ENCODE measurements at places on chromosomes 3 and 15.

GRCh38 chr15:101613130-101614000, 38.8 kb downstream of the TM2D3 start:
- no peak for DNase-seq

DNA sequence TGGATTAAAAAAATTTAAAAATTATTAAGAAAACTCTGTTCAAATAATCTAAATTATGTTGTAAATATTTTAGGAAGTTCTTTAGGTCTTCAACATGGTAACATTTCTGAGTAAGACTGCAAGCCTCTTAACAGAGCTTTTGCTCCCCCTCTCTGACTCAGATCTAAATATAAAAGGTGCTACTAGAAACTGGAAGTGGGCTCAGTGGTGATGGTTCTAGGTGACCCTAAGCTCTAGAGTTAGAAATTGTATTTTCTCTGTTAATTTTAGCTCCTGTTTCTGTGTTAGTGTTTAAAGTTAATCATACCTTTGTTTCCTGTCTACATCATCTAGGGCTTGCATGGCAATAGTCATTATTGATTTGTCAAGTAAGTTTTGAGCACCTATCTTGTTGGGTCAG, 159.9 kb upstream of the MEIS2 start:
- no peak for DNase-seq

GRCh38 chr3:44077267-44077666, 164.4 kb upstream of the TOPAZ1 start:
- no peak for DNase-seq

DNA sequence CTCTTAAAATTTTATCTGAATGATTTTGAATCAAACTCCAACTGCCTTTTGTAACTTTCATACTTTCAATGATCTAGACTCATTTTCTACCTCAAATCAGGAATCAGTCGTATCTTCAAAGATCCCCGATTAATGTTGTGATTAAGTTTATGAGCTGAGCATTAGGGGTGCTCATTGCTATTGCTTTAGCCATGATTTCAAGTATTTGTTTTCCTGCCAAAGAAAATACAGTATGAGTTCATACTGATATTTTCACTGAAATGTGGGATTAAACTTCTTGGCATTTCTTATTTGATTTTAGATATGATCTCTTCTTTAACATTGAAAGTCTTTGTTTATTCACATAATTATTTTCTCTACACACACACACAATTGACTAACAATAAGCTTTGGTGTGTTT, 785.6 kb downstream of the NTRK3 start:
- DNase-seq = no peak

DNA sequence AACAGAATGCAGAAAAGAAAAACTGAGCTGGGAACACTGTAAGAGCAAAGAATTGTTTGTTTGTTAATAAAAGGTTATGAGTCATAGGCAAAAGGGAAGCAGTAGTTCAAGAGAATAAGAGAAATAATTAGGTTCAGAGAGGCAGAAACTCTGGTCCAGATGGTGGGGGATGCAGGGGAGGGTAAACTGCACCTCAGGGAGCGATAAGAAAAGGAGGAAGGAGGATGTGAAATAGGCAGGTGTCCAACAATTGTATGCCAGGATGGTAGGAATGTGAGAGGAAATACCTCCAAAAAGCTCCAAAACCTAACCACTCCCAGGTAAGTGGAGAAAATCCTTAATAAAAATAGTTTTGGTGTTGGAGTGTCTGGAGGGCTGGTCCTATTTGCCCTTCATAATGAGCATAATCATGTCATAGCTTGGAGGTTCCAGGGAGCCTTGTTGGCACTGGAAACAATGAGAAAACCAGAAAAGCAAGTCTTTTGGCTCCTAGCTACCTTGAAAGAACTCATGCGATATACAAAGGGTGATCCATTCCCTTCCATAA, 405.4 kb upstream of the TBL1XR1 start:
- peak; percentile 51 for DNase-seq

- DNase-seq = no peak
These were observed 329.0 kb downstream of the GBE1 start for GRCh38 chr3:81432456-81432855.

DNA sequence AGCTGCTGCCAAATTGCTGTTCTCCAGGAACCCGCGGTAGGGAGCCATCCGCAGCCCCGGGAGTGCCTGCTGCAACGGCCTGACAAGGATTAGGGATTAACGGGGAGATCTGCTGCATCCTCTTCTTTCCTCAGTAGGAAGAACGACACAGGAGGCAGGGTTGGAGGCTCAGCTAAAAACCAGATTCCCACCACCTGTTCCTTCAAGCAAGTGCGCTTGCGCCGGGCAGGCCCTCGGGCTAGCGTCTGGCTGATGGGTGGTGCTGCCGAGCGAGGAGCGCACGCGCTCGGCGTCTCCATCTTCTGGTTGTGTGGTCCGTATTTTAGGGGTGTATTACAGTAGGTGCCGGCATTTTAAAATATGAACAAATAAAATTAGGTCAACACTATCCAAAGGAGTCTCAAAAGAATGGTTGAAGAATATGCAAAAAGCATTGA, 25.4 kb upstream of the SLC25A26 start:
- no peak for DNase-seq

- DNase-seq = no peak
These were observed 67.3 kb downstream of the P2RY1 start for GRCh38 chr3:152902141-152902669.

- DNase-seq = no peak
These were observed 109.4 kb upstream of the C15orf61 start for GRCh38 chr15:67411486-67411885.

DNA sequence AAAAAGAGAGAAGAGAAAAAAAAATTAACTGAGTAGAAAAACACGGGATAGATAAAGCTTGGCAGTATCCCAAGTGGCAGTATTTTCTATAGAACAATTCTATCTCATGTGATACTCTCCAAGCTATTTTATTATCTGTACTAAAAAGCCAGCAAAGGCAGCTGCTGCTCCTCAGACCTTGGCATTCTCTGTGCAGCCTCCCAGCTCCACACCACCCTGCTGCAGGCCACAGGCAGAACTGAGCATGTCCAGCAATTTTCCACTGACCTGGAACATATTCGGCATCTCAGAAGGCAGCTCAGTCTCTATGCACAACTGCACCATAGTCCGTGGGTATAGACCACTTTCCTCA, 1161.4 kb downstream of the IGSF11 start:
- DNase-seq = no peak

GRCh38 chr3:1026395-1026794, 66.4 kb upstream of the CNTN6 start:
- no peak for DNase-seq

GRCh38 chr15:25864966-25865365, 1.8 kb upstream of the ATP10A start:
- no peak for DNase-seq

DNA sequence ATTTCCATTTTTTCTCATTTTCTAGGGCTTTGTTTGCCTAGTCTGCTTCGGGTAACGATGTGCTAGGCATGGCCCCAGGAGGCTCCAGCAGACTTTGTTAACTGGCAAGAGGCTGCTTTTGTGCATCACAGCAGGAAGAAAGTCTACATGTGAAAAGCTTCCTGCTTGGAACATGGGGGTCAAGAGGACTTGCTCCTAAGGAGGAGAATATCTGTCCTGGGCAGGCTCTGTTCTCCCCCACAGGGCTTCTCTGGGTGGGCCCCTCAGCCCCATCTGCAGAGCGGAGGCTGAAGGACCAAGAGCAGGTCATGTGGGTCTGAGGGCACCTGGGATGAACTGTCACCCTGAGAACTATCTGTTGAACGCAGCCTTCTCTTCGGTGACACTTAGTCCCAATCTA, 94.7 kb downstream of the CCNL1 start:
- DNase-seq = no peak

- DNase-seq = no peak
These were observed 97.0 kb downstream of the ARRDC4 start for GRCh38 chr15:98057453-98057852.

DNA sequence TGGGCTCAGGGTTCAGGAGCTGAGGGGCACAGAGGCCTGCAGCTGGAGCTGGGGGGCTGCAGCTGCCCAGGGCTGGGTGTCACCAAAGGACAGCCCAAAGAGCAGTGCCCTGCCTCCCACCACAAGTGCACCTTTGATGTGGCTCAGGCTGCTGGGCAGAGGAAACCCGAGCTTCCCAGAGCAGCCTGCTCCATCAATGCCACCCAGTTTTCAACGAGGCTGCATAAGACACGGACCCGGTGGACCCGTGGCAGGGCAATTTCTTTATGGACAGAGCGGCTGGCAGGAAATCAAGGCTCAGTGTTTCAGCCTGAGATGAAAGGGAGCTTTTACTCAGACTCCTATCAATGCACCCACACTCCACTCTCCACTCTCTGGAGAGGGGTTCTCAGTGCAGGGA, 18.7 kb downstream of the SEMA5B start:
- DNase-seq = no peak

DNA sequence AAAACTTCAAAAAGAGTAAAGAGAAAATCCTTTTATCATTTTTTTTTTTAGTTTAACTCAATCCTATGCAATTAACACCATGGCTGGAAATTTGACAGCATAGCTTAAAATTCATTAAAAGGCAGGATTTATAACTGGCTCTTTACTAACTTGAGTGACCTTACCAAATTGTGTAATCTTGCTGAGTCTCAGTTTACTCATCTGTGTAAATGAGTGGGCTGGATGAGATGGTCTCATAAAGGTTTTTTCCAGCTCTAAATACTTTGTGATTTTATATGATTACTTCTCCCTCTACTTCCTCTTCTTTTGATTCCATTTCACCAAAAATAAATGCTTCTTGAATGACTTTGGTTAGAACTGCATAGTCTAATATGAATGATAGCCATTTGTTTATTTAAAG, 234.9 kb upstream of the SATB1 start:
- DNase-seq = no peak

- no peak for DNase-seq
These were observed 207.0 kb downstream of the NTRK3 start for GRCh38 chr15:88049506-88049905.

DNA sequence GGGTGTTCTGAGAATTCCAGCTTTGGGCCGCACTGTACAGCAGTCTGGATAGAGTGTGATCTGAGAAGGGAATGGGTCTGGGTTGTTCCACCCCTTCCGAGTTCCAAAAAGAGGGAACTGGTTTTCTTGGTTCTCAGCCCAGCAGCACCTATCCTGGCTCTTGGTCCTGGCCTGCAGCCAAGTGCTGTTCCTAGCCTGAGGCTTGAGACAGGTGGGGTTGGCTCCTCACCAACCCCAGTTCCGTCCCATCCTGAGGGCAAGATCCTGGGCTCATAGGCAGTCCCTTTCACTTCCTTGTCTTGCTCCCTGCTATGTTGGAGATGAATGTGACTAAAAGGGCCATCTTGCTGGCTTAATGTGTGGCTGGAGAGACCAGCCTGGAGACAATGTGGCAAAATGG, 15.2 kb downstream of the IVD start:
- no peak for DNase-seq

DNA sequence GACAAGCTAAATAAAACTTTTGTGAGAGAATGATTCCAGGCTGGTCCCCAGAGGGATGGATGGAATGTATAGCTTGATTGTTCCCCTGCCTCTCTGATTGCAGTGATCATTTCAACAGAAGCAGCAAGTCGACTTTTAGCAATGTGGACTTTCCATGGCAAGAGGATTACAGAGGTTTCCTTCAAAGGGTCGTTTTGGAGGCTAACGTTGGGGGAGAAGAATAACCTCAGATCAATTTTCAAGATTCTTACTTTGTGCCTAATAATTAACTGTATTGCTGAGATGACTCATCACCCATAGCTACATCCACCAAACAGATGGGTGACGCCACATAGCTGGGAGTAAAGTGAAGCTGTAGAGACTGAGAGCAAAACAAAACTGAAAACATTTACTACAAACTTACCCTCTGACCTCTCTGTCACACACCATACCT, 79.9 kb downstream of the GTPBP8 start:
- DNase-seq = no peak

DNA sequence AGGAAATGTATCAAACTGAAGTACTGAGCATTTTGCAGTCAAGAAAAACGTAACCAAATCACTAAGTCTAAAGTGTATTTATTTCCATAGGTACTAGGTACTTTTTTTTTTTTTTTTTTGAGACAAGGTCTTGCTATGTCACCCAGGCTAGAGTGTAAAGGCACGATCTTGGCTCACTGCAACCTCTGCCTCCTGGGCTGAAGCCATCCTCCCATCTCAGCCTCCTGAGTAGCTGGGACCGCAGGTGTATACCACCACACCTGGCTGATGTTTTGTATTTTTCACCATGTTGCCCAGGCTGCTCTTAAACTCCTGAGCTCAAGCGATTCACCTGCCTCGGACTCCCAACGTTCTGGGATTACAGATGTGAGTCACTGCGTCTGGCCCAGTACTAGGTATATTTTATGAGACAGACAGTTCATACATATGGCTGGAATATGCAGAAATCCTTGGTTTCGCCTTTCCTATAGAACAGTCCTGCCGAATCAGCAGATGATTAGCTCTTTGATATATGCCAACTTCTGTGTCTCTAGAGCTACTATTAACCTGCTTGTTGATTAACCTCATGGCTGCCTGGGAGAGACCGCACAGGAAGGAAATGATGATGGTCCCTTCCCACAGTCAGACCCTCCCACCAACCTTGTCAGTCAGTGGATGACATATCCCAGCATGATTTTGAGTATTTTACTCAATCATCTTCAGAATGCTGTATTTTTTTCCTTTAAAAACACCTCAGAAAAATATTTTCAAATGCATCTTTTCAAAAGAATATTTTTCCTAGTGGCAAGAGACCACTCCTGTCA, 32.3 kb downstream of the TMOD3 start:
- peak; percentile 24 for DNase-seq

DNA sequence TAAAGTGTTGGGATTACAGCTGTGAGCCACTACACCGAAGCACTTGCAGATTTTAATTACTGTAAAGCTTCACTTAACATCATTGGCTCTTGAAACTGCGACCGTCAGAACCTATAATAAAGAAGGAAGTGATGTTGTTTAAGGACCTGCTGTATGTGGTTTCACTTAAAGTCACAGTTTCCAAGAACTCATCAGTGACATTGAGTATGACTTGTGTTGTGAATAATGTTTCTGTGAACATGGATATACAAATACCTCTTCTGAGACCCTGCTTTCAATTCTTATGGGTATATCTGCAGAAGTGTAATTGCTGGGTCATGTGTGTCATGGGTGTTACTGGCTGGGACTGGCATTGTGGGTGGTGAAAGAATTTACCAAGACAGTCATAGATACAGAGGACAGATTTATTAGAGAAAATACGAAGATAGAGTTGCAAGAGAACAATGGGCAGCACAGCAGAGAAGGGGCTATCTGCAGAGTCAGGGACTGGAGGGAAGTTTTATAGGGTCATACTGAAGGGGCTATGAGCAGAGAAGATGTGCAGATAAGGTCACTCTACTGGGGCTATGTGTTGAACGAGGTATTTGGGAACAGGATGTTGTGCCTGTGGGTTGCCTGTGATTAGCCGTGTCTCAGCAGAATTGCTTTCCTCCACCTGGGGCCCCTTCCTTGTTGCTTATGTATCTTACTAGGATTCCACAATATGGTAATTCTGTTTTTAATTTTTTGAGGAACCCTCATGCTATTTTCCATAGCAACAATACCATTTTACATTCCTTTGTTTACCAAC, 4.5 kb downstream of the NDUFB5 start:
- DNase-seq = no peak

- no peak for DNase-seq
These were observed 95.7 kb upstream of the ALDH1A3 start for GRCh38 chr15:100783760-100784492.

- DNase-seq = no peak
These were observed 20.1 kb downstream of the FBXO22 start for GRCh38 chr15:75923756-75924155.

All from NCI-H226 (cell line).